ENCODE measurements at places on chromosomes 5 and 9.

DNA sequence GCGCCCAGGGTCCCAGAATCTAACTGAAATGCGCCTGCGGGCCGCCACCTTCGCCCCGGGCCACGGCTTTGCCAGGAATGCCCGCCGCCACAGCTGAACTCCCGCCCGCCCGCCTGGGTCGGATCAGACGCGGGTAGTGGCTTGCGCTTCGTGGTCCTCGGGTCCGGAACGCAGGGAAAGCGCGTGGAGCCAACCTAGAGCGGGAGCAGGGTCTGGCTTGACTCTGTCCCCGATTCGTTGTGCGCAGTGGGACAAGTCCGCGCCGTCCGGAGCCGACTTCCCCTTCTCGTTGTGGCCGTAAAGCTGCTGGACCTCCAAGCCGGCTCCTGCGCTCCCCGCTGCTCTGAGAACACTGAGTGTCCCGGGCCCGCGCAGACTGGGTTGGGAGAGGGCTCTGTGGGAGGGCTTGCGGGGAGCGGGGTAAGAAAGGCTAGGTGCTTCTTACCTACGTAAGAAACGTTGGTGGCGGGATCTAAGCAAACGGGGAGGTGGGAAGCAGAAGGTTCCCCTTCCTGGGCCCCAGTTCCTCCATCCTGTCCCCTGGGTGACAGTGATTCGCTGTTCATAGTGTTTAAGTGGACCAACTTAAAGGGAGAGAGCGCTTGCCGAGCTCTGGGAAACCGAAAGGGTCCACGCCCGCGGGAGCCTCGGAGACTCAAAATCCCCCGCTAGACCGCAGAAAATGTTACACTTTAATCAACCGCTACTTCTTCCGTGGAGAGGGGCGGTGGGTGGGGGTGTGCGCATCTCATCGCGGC is 4.4 kb upstream of the FOXE1 start:
- DNase-seq = no peak

DNA sequence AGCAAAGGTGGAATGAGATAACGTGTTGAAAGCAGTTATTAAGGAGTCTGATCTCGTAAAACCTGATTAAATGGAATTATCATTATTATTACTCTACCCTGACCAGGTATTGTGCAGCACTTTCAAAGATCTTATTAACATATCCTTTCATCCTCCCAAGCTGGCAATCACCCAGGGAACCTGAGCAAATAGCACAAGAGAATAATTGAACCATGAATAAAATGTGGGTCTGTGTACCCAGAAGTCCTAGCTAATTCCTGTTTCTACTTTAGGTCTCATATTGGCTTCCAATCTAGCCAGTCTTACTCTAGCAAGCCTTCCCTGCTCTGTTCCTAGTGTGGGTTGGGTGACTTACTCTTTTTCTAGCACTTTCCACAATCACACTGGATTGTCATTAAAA is 162.2 kb upstream of the STK32A start:
- DNase-seq = no peak

- no peak for DNase-seq
Observed at GRCh38 chr5:162911873-162912272, 525.5 kb upstream of the CCNG1 start.

GRCh38 chr5:75818661-75819060 is 101.4 kb upstream of the POC5 start:
- no peak for DNase-seq

DNA sequence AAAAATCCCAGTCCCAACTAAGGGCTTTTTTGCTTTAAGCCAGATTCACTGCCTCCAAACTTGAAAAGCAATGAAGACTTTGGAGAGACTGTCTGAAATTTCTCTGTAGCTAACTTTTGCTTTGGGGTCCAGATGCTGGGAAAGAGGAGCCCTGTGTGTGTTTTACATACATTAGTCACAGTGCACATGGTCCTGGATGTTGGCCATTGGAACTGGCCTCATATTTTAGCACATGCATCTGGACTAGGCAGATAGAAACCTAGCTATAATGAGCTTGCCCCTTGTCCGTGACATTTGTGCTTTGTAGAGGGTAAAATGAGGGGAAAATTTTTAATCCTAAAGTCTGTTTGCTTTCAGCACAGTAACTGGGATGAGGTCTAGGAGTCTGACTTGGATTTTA is 421.7 kb downstream of the CDK5RAP2 start:
- no peak for DNase-seq

DNA sequence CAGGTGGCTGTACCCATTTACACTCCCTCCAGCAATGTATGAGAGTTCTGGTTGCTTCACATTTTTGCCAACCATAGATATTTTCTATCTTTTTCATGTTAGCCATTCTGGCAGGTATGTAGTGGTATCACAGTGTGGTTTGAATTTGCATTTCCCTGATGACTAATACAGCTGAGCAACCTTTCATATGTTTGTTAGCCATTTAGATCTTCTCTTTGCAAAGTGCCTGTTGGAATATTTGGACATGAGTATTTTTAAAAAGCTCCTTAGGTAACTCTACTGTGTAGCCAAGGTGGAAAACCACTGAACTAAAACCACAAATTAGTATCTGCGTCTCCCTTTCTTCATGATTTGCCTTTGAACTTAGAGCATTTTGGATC is 31.9 kb downstream of the IRF1 start:
- no peak for DNase-seq

GRCh38 chr9:761176-761792 is 80.2 kb upstream of the DMRT1 start:
- DNase-seq = no peak

- DNase-seq = no peak
Observed at GRCh38 chr5:142896325-142897007, 126.3 kb downstream of the ARHGAP26 start.

DNA sequence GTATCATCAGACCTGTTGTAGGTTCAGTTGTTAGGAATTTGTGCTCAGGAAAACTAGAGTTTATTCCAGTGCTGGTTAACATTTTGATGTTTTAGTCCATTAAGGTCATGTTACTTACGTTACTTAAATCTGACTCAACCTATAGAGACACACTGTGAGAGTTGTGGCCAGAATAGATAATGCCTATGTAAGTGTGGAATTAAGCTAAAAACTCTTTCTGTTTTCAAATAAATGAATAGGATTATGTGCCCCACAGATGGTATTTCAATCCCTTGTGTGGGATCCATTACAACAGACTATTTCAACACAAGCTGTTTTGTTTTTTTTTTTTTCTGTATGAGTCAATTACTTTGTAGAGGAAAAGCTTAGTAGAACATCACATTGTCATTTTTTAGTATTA is 68.1 kb downstream of the MEGF10 start:
- DNase-seq = no peak

All from AG04449 (cell line).